ENCODE measurements at places on chromosomes 5 and 9.

DNA sequence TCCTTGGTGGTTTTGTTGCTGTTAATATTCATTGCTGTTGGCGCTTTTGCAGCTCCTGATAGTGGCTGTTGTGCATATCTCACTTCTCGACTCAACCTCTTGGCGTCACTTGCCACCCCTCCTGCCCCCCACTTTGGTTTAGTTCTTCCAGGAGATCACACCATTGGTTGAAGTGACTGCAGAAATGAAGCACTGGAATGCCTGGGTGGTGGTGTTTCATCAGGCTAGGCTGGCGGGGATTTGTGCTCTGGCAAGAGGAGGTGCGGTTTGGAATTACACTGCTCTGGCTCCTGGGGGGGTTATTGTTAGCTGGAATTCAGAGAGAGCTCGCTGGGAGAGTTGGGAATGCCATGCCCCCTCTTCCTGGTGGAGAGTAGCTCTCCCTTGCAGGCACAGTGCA lies 11.5 kb downstream of the PRRC2B start:
- DNase-seq = peak; percentile 51

DNA sequence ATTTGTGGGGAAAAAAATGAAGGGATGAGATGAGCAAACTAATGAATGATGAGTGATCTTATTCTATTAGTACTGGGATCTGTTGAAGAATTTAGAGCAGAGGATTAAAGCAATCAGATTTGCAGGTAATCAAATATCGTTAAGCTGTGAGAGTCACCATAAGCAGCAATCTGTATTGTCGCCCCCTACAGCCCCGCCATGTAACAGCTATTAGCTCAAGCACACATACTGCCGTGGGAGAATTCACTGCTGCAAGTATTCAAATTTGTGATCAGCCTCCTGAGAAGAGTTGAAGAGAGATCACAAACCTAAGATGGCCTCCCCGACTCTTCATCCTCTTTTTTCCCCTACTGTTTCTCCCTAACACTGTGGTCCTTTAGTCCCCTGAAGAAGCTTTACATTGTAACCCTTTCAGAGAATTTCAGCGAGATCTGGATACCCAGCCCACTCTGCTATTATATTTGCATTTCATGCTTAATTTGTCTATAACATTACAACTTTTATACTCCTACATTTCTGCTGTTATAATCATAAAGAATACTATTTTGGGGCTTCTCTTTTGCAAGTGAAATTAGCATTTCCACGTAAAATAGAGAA lies 28.5 kb upstream of the PHF24 start:
- peak; percentile 49 for DNase-seq

- DNase-seq = peak; percentile 33
Observed at GRCh38 chr5:151758141-151758429, 346 bp downstream of the ATOX1 start.

- no peak for DNase-seq
Observed at GRCh38 chr9:133822430-133823065, 84.4 kb upstream of the SARDH start.

- no peak for DNase-seq
Observed at GRCh38 chr9:2461892-2462291, 159.7 kb upstream of the VLDLR start.
